ENCODE measurements at places on chromosomes 1 and 21.

GRCh38 chr1:6420454-6421042 is 829 bp upstream of the HES2 start:
- DNase-seq, result no peak

- peak; percentile 18 for DNase-seq
Measured at GRCh38 chr1:92817986-92818764, 13.7 kb upstream of the RPL5 start.

- DNase-seq, result no peak
Measured at GRCh38 chr1:171901245-171901644, 59.9 kb downstream of the DNM3 start.

- no peak for DNase-seq
Measured at GRCh38 chr21:10640446-10640845, 119.1 kb downstream of the TPTE start.

- no peak for DNase-seq
Measured at GRCh38 chr1:237684236-237684635, 206.5 kb downstream of the ZP4 start.

Data from endothelial cell (in vitro differentiated cells).